ENCODE measurements at places on chromosomes 6 and 20.

DNA sequence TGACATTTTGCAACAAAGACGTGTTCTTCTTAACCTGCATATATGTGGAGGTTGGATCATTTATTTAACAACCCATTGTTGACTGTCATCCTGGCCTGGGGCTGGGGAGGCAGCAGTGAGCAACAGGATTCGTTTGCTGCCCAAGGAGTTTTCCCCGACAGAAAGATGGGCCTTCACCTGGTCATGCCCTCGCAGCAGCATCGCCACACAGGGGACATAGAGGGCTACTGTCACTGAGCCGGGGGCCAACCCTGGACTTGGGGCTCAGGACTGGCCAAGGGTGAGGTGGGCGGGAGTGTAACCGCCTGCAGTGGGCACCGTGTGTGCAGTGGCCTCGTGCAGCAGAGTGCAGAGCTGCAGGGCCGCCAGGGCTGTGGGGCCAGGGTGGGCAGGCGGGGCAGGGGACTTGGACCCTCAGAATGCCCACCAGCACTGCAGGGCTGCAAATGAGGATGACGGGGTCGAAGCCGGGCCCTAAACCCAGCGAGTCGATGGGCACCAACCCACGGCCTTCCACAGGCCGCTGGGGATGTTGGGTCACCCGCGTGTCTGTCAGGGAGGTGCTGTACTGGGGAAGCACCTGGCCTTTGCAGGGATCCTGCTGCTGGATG lies 11.8 kb downstream of the DUSP22 start:
- DNase-seq: no peak

- no peak for DNase-seq
These were observed 337.9 kb downstream of the QKI start for GRCh38 chr6:163752446-163752845.

- no peak for DNase-seq
These were observed 88.5 kb downstream of the RPS12 start for GRCh38 chr6:132902901-132903300.

- no peak for DNase-seq
These were observed 191.9 kb downstream of the CENPW start for GRCh38 chr6:126531840-126532239.

GRCh38 chr6:109073344-109074132 lies 21.1 kb downstream of the SESN1 start:
- DNase-seq: peak; percentile 49

DNA sequence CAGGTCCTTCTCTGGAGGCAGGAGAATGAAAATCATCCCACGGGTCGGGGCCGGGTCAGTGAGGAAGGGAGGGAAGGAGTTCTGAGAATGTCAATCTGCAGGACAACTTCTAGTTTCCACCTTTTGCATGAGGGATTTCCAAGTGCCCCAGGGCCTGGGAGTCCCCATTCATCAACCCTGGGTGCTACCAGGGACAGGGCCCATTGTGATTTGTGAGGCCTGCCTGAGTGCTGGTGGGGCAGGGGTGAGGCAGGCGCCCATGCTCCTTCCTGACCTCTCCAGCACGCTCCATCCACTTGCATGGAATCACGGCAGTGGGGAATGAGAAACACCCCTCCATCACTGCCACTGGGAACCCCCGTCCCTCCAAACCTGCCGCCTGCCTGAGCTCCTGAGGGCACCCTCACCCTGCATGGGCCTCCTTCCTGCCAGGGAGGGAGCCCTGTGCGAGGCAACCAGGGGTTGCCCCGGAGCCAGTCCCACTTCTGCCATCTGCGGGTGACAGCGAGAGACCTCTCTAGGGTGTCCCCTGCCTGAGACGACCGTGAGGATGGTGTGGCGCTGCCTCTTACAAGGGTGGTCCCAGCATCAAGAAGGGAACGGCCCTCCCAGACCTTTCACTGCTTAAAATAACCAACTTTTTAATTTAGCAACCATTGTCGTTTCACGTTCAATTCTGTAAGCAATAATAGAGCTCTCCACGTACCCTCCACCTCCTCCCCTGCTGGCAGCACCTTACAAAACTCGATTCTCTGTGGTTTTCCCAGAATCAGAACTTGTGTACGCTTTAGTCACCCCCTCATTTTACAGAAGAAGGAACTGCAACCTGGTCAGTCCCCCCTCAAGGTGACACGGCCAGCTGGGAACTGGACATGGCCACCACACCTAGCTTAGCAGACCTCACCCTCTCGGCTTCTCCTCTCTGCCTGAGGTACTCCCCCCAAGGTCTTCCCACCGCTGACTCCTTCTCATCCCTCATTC lies 28.6 kb downstream of the PMEPA1 start:
- DNase-seq: no peak

DNA sequence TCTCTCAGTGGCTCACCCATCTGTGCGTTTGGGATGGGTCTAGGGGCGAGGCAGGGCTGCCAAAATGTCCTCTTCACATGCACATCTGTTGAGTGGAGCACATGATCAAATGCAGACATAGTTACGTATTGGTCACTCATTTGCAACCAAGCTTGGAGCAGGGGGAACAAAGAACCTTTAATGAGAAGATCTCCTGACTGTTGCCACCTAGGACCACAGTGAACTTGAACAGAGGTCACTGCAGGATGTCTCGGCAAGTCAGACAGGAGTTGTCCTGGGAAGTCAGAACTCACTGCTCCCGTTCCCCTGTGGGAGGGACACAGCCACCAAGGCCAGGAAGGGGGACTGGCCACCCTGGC lies 73.4 kb downstream of the SSR1 start:
- DNase-seq: no peak

- no peak for DNase-seq
These were observed 24.9 kb upstream of the SULF2 start for GRCh38 chr20:47810116-47810677.

DNA sequence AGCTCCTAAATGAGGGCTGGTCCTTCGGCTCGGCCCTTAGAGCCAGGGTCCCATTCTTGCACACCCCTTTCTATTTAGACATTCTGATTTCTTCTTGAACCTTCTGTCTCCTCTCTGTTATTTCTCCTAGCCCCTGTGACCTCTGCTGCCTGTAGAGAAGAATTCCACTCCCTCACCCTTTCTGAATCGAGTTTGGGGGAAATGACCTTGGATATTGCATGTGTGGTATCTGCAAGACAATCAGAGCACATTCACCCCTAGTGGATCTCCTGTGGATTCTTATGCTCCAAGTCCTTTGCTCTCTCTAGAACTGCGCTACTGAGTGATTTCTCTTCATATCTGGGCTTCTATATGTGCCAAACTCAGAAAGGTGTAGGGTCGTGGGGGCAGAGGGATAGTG lies 55.0 kb downstream of the SLC35D3 start:
- no peak for DNase-seq

GRCh38 chr6:12350644-12351170 lies 60.5 kb downstream of the EDN1 start:
- DNase-seq: no peak

DNA sequence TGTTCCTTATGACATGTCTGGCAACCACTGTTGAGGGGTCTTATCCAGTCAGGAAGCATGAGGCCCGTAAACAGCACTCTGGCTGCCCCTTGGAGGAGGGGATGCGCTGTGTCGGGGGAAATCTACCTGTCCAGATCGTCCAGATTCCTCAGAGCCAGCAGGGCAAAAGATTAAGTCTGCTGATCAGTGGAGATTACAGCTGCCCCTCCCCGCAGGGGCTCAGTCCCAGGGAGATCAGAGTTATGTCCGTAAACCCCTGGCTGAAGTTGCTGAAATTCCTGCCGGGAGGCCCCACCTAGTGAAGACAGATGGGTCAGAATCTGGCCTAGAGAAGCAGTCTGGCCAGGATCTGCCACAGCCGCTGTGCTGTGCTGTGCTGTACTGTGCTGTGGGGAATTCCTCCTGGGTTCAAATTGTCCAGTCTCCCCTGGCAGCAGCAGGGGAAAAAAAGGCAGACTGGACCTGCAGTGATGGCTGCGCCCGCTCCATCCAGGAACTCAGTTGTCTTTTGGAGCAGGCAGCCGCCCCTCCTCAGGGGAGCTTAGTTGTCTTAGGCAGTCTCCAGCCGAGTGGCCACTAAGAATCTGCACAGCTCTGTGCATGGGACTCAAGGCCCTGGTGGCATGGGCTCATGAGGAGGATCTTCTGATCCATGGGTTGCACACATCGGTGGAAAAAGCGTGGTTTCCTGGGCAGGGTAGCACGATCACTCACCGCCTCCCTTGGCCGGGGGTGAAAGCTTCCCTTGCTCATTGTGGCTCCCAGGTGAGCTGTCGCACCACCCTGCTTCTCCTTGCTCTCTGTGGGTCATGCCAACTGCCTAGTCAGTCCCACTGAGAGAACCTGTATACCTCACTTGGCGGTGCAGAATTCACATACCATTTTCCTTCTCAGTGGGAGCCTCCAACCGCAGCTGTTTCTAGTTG lies 1368.8 kb upstream of the ADGRB3 start:
- DNase-seq: no peak

GRCh38 chr6:106039897-106040592 lies 46.1 kb upstream of the PRDM1 start:
- no peak for DNase-seq

DNA sequence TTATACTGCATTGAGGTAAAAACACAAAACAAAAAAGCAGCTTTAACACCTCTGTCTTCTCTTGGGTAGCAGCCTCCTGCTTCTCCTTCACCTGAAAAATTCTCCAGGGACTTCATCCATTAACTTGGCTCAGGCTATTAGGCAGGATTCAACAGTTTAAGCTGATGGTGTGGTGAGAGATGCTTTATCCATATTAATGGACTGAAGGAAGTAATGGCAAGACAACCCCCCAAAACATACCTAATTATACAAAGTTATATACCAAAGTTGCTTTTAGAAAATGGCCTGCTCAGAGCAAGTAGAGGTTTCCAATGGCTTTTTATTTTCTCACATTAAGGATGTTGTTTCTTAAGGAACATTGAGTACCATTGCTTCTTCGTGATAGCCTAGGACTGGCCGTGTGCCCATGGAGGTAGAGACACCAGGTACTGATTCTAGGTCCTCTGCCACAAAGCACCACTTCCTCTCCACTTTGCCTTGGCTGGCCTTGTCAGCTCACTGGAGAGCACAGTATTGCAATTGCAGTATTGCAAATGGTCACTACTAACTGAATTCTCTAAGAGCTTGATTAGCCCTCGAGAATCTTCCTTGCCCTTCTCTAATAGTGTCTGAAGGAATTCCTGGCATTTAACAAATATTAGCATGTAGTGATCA lies 7.3 kb downstream of the EDN1 start:
- DNase-seq: no peak

DNA sequence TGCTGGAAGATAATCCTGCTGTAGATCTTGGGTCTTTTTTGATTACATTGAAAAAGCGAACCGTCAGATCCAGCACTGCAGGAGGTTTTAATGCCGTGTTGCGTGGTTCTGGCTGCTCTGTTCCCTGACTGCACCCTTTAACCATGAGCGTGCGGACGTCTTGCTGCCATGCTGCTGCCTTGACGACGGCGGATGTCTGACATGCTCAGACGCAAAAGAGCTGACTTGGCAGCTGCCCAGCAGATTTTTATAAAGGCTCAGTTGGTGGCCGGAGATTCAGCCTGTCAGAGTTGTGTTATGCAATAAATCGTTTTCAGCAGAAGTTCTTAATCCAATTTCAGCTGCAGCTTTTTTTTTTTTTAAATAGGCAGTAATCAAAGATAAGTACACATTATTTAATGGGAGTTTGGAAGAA lies 119.4 kb downstream of the JARID2 start:
- DNase-seq: peak; percentile 65
